ENCODE measurements at places on chromosomes 1 and 21.
A peak's percentile ranks its signal among the peaks of the same experiment; 100 is the strongest.

DNA sequence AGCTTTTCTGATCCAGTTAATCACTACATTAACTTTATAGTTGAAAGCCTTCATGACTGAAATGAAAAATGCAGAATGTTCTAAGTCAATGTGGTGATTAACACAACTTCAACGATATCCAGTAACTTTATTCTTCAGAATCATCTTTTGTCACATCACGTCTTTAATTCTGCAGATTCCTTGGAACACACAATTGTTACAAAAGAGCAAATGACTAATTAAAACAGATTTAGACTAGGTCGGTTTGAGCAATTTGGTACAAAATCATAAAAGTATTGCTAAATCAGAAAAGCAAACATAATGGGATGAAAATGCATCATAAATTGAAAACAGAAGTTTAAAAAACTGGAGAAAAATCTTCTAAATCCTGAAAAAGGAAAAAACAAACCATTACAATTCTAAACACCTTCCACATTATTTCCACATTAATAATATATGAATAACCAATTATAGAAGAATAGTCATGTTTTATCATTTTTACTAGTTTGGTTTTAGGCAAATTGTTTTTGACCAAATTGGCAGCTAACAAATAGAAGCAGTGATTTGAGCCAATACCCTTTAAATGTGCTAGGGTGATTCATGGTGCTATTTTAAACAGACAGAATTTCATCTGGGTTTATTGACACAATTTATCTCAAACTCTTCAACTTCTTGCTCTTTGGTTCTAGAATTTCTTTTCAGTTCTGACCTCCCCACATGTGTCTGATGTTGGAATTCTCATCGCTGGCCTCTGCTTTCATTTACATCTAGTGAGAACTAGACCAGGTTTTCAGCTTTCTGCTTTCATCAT lies 468.1 kb upstream of the PTBP2 start:
- no peak for DNase-seq

- no peak for DNase-seq
Observed at GRCh38 chr1:59680044-59680443, 134.7 kb upstream of the HOOK1 start.

DNA sequence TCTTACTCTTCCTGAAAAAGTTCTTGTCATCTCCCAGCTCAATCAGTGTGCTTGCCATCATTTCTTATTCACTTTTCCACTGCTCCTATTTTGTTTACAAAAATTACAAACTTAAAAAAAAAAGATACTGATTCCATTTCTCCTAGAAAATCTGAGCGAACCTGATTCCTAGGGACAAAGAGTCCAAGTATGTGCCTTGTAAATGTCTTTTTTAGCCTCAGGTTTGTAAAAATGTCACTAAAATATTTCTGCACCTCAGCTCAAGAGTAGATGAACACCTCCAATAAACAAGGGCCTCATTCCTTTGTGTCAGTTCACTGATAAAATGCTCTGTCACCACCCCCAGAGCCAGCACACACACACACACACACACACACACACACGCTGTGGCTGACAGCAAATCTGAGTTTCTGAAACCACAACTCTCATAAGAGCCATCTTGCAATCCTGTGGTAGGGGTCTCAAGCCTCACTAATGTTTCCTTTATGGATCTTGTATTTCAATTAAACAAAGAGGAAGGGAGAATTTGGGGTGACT lies 299.2 kb downstream of the PBX1 start:
- no peak for DNase-seq

DNA sequence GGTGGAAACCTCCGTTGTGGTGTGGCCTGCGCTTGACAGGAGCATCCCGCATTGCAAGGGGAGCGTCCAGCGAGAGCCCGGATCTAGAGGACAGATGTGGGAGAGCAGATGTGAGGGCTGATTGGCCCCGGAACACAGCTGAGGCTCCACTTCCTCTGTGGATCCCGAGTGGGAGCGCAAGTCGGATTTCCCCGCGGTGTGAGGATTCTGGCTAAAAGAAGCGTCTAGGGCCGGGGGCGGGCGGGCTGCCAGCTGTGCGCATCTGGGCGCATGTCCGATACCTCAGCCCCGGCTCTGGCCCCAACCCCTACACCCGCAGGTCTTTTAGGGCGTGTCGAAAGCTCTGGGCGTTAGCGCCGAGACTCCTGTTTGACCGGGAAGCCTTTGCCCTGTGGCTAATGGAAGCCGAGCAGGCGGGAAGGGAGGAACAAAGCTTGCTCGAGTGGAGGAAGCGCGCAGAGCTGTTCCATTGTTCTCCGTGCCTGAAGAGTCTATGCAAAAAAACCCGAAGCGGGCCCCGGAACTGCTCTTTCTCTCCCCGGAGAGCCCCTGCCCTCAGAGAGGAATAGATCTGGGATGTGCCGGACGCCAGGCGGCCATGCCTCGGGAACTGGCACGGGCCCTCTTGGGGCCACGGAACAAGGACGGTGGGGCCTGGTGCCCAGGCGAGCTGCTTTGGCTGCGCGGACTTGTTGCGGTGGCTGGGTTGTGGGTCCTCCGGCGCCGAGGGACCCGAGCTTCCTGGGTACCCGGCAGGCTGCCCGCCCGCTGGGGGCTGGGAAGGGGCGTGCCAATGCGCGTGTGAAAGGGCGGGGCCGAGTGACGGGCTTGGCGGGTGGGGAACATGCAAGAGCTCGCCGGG lies 111.1 kb downstream of the NAV1 start:
- peak; percentile 88 for DNase-seq

GRCh38 chr1:3987669-3988235 lies 87.7 kb upstream of the C1orf174 start:
- no peak for DNase-seq

DNA sequence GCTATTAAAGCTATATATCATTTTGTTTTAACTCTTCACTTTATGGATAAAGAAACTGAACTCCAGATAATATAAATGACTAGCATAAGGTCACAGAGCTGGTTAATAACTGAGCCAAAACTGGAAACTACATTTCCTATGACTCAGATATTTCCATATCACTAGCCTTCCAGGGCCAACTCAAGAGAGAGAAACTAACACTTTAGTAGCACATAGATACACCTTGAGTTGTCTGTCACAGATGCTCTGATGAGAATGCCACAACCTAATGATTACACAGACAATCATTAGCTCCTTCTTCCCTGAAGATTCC lies 40.7 kb downstream of the NME7 start:
- no peak for DNase-seq

- DNase-seq: peak; percentile 91
Observed at GRCh38 chr1:153880962-153881361, 41.8 kb downstream of the GATAD2B start.

GRCh38 chr1:200907611-200908097 lies 13.0 kb downstream of the INAVA start:
- DNase-seq: no peak

- DNase-seq: no peak
Observed at GRCh38 chr21:34260277-34261008, 103.4 kb upstream of the KCNE2 start.

DNA sequence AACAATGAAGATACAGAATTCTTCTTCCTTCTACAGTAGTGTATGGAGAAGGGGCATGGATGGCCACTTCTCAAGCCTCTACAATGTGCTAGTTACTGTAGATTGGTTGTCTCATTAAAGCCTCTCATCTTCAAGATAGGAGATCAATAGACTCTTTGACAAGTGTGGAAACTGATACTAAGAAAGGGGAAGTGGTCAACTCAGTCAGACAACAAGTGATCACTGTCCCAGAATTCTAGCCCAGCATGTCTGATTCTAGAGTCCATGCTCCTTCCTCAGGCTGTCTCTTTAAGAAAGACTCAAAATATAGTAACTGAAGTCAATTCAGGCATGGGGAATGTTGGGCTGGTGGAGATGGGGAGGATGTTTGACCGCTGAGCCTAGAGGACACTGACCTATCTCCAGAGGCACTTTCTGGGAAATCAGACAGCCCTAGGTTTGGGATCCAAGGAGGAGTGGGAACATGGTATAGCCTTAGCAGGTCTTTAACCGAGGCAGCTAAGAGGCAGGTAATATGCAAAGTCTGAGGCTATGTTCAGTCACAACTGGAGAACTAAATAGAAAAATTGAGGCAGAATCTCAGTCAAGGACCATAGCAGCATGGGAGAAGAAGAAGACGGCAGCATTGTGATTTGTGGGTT lies 39.3 kb upstream of the EYA3 start:
- no peak for DNase-seq

DNA sequence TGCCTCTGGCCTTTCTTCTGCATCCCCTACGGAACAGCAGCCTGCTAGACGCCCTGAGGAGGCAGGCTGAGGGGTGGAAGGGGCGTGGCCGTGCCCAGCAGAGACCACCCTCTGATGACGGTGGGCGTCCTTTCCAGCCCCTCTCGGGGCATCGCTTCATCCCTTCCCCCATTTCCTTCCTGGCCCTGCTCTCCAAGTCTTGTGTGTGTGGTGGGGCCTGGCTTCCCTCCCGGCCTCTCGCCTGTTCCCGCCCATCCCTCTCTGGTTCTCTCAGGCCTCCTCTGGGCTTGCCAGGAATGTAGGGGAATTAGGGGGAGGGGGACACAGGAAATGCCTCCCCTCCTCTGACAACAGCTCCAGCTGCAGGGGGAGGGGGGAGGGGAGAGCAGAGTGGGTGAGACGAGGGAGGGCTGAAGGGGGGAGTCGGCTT lies 51.1 kb downstream of the SKI start:
- peak; percentile 95 for DNase-seq

DNA sequence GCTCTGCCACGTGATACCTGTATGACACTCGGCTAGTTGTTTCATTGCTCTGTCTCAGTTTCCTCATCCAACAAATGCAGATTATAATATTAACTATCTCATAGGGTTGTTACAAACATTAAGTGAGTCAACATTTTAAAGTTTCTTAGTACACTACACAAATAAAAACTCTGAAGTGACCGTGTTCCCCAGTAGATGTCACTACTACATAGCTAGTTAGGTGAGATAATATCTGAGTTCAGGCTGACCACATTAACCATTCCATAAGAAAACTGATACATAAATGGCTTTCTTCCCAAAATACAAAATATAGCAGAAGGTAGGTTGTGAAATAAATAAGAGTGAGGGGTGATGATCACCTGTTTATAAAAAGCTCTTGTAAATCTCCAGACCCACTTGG lies 214.1 kb downstream of the NUF2 start:
- DNase-seq: no peak

GRCh38 chr1:55107101-55107500 lies 67.8 kb downstream of the PCSK9 start:
- no peak for DNase-seq

DNA sequence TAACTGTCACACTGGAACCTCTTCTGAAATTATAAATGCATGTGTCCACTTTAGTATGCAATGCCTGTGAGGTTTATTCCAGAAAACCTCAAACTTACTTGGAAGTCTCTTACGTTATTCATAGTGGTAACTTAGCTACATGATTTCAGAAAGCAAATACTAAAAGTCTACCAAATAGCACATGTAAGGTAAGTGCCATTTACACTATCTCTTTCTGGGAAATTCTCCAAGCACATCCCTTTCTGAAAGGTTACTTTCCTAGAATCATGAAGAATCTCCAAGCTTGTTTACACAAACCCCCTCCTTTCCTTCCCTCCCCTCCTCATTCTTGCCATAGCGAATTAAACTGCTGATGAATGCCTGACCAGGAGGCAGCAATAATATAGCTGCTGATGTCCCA lies 42.5 kb downstream of the RAB3GAP2 start:
- no peak for DNase-seq

- DNase-seq: no peak
Observed at GRCh38 chr21:33695813-33696212, 53.5 kb downstream of the ITSN1 start.

GRCh38 chr1:44786138-44786840 lies 1.7 kb downstream of the BEST4 start:
- peak; percentile 85 for DNase-seq

DNA sequence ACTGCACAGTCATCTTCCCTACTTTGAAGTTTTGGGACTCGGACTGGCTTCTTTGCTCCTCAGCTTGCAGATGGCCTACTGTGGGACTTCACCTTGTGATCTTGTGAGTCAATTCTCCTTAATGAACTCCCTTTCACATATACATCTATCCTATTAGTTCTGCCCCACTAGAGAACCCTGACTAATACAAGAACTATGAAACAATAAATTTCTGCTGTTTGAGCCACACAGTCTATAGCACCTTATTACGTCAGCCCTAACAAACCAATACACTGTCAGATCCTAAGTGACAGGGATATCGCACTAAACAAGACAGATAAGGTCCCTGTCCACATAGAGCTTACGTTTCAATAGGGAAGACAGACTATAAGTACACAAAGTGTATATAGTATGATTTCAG lies 120.1 kb downstream of the PLPP3 start:
- DNase-seq: no peak

DNA sequence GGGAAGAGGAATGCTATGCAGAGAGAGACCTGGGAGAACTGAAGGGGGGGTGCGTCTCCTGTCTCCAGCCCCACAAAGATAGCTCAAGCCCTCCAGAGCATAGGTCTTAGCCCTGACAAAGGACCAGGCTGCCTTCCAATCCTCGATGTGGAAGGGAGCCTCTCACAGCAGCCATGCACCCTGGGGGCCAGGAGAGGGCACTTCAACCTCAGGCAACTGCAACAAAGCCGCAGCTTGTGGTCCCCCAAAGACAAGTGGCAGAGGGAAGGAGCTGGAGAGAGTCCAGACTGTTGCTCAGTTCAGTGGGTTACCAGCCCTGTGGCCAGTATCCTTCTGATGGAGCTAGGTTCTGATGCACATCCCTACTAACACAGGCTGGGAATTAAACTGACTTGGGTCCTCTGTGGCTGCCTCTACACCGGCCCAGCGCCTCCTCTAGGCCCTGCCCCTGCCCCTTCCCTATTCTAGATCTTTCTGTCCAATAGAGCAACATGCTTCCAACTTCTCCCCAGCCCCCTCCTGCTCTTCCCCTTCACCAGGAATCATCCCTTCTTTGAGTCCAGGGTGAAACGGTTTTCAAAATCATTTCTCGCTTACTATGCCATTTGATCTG lies 100.7 kb upstream of the SPATA6 start:
- peak; percentile 57 for DNase-seq
